HT-29 (cell line): ENCODE measurements at places on chromosomes 16 and 17.

GRCh38 chr16:2520784-2521531, 787 bp downstream of the AMDHD2 start:
- no peak for DNase-seq

GRCh38 chr17:76252040-76252954, 12.0 kb upstream of the RNF157 start:
- no peak for DNase-seq

DNA sequence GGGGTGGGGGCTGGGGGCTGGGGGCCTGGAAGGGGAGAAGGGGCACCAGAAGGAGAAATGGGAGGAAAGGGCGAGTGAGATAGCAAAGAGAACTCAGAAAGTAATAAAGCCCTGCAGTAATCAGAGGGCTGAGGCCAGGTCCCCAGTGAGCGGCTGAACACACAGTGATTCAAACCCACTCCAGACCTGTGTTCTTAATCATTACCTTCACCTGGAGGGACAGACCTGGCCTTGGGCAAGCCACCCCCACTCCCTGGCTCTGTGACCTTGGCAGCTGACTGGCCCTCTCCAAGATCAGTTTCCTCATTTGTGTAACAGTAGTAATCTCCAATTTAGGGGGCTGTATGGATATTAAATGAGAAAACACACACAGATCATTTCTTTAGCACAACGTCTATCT, 150.4 kb downstream of the WWOX start:
- DNase-seq: no peak

GRCh38 chr16:69013991-69014390, 91.5 kb upstream of the HAS3 start:
- no peak for DNase-seq

- DNase-seq: no peak
These were observed 4.0 kb downstream of the BPTF start for GRCh38 chr17:67829331-67829730.

DNA sequence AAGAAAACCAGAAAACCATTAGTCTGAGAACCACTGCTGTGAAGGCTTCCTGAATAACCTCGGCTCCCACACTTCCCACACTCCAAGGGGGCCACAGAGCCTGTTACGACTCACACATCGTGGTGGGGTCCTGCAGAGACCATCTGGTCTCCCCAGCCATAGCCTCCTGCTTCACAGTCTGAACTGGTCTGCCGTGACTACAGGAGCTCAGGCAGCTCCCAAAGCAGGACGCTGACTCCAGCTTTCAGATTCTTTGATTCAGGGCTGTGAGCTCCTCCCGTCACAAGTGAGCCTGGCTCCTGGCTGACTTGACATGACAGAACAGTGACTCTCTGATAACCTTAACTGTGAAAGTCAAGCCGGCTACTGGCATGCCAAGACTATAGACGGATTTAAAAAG, 37.8 kb downstream of the CYB5D2 start:
- DNase-seq: no peak

GRCh38 chr16:65106757-65107156, 15.1 kb downstream of the CDH11 start:
- no peak for DNase-seq
